ENCODE measurements at places on chromosomes 1 and 21.

DNA sequence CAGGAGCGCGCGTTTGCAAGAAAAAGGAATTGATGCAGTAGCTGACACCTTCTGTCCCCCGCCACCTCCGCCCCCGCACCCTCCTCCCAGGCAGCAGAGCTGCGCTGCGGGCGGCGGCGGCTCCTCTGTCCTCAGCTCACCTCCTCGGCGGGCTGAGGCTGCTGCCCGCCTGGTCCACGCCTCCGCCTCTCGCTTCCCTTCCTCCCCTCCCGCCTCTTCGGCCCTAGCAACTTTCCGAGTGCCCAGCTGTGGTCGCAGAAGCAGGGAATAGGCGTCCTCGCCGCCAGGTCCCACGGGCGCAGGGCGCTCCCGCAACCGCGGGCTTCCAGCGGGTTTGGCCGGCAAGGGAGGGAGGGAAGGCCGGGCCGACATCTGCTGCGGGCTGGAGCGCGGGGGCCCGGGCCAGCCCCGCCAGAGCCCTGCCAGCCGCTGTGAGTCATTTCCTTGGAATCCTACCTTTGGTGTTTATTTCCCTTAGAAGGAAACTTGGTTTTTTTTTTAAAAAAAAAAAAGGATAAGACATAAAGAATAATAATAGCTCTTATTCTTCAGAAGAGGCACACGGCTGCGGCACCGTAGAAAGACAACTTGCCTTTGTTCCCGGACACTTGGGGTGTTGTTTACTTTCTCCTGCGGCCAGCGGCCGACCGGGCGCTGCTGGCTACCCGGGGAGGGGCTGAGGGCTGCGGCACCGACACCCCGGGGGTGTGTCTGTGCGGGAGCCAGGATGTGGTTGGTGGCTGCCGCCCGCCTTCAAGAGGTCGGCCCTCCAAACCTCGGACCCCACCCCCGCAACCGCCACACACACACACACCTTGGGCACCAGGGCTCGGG, 1.1 kb downstream of the SERTAD4 start:
- peak; percentile 77 for DNase-seq

GRCh38 chr1:64691626-64692025, 53.2 kb upstream of the RAVER2 start:
- peak; percentile 59 for DNase-seq

DNA sequence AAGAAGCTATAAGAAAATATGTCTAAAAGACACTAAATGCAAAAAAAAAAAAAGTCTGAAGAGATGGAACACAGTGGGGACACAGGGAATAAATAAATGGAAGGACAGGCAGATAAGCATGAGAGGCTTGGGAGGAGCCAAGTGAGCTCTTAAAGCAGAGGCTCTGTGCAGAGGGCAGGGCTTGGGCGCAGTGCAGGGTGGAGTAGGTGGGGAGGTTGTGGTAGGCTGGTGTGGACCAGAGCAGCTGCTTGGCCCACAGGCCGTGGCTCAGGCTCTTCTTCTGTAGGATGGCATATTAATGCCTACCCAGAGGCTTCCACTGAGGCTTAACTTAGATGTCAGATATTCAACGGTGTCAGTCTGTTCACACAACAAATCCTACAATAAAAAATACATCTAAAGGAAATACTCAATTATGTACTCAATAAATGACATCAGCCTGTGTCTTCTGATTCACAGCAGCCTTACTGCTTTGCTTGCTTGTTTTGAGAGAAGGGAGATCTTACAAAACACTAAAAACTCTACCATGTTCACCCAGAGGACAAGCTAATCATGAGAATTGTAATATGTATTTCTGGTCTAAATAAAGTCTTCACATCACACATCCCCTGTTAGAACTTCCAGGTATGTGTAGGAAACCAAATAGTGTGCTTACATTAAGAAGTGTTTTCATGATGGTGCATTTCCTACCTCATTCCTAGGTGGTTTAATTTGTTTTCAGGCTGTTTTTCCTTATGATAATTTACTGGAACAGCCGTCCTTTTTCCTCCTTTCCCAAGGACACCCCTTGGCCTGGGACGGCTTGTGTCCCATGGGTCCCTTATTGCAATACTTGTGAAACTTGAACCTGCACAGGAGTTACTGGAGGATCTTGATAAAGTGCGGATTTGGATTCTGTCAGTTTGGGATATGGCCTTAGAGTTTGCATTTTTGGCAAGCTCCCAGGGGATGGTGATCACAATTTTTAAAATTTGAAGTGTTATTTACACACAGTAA, 24.9 kb downstream of the DIP2A start:
- DNase-seq, result peak; percentile 24

DNA sequence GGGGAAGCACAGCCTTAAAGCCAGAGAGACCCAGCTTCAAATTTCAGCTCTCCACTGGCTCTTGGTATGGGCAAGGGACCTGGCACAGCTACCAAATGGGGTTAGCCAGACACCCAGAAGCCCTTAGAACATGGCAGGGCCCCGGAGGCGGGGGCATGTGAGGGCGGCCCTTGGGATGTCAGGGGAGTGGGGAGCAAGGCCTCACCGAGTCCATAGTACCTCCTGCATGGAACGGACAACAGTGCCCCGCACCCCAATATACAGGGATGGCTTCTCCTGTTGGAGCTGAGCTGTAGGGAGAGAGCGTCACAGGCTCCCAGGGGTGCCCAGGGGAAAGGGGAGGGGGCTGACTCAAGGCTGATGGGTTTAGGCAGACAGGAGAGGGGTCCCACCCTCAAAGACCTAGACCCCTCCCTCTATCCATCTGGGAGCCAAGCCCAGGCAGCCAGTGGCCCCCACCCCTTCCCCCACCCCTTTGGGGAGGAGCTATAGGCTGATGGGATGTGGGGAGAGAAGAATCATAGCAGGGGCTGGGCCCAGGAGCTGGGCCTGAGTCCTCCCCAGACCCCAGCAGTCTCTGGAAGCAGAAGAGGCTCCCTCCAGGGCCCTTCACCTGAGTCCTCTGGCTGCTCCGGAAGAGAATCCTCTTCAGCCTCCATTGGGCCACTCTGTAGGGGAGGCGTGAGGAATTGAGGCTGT, 16.5 kb downstream of the SPOCD1 start:
- DNase-seq, result no peak

- DNase-seq, result no peak
These were observed 24.9 kb upstream of the APCS start for GRCh38 chr1:159562680-159563079.

DNA sequence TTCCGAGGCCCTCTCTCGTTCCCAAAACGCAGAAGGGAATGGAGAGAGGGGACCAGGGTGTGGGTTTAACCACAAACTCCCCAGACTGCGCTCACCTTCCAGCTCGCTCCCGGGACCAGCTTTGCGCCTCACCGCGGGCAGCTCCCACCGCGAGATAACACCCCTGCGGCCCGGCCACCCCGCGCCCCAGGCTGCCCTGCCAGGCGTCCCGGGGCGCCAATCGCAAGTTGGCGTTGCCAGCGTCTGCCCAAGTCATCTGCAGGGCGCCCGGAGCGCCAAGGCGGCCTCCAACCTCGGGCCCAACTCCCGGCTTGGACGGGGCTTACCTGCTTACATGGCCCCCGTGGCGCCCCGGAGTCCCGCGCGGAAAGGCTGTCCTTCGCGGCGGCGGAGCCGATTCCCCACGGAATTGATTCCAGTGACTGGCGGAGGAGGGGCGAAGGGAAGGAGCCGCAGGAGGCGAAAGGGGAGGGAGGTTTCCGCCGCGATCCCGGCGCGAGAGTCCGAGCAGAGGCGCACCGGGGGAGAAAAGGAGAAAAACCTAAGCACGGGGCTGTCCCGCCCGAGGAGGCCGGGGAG, 456 bp downstream of the PTPN14 start:
- no peak for DNase-seq
